Head of caudate nucleus (tissue), 42 donors: ENCODE measurements at places on chromosomes 2 and 18.

- no peak for DNase-seq
Observed at GRCh38 chr2:45343251-45344017, 267.6 kb downstream of the SRBD1 start.

DNA sequence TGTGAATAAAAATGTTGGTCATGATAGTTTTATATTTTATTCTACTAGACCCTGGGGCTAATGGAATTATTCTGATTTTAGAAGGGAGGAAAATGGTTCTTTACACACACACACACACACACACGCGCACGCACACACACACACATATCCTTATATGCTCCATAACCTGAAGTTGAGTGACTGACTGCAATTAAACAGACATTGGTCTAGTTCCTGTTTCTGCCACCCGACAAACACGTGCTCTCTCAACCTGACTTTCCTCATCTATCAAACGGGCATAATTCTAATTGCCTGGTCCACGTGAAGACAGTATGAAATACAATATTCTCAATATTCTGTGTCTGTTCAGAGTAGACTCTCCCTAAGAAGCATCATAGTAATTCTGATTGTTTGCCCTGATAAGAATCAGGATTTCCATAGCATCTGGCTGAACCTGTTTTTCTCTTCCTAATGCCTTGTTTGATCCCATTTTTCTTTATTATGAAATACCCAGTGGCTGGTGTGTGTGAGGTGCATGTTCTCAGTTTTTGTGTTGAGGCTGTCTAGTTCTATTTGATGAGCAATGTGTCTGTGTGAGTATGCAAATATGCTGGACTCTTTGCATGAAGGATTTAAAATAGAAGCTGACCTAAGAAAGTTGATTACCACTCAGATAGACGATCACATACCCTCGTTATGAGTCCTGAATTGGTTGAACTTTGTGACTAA lies 51.0 kb downstream of the SETBP1 start:
- DNase-seq = no peak

- DNase-seq = no peak
Observed at GRCh38 chr2:135424849-135425248, 106.2 kb downstream of the ZRANB3 start.

DNA sequence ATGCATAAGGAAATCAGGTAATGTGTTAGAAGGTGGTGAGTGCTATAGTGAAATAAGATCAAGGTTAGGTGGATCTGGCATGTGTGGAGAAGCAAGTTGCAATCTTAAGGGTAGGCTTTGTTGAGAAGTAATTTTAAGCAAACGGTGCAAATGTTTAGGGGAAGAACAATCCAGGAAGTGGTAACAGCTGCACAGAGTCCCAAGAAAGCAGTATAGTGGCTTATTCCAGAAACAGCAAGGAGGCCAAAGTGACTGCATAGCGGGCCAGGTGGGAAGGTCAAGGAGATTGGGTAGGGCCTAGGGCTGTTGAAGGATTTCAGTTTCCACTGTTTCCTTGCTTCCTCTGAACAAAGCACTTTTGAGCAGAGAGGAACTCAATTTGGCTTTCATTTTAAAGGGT lies 30.0 kb upstream of the RAB1A start:
- no peak for DNase-seq

DNA sequence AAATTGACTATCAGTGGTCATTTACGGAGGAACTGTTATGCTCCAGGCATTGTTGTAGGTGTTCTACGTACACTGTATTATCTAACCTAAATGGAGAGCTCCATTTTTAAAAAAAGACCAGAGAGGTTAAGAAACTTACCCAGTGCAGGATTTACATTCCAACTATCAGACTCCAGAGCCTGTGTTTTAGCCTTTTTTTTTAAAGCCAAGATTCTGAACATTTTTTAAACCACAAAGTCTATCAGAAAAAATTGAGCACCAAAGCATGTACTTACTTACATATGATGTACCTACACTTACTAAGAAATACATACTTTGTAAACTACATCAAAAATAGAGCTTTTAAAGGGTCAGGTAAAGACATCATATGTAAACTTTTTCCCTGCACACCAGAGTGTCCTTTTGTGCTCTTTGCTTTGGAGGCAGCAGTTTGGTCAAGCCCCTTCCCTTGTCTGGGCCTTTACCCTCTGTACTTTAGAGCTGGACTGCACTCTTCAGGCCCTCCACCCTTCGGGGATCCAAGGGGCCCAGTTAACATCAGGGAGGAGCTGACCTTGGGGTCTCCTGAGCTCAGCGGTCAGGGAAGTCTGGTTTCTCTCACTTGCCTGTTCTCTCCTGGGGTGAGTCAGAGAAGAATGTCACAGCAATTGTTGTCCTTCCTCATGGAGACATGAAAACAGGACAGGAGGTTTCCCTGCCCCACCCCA lies 58.4 kb downstream of the ITGB1BP1 start:
- no peak for DNase-seq

- DNase-seq = no peak
Observed at GRCh38 chr2:2831633-2832032, 500.6 kb upstream of the MYT1L start.

DNA sequence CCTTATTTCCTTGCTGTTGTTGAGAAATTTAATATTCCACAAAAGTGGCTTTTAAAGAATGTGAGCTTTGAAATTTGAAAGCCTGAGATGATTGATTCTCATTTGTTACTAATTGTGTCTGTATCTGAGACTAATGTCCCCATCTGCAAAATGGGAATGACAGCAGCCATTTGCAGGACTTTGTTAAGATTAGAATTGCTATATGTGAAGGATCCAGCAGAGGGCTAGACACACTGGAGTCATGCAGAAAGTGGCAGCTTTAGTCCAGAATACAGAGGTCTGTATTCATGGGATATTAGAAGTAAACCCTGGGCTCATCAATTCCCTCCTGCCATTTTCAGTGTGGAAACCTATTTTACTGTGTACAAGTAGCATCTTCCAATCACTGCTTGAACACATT lies 296.5 kb upstream of the GYPC start:
- no peak for DNase-seq

DNA sequence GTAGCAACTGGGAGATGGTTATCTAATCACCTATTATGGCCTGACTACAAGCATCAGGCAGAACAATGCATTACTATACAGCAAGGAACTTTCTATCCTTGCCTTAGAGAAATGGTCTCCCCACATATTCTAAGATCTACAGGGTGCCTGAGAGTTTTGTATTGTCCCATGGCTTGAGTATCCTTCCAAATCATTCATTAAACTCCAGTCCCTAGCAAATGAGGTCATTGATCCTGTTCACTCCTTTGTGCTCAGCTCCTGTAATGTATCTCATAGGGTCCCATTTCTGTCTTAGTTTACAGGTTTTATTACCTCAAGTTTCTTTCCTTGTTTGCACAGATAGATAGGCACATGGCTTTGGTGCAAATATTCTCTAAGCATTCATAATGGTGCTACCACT lies 9.0 kb downstream of the HNMT start:
- no peak for DNase-seq

DNA sequence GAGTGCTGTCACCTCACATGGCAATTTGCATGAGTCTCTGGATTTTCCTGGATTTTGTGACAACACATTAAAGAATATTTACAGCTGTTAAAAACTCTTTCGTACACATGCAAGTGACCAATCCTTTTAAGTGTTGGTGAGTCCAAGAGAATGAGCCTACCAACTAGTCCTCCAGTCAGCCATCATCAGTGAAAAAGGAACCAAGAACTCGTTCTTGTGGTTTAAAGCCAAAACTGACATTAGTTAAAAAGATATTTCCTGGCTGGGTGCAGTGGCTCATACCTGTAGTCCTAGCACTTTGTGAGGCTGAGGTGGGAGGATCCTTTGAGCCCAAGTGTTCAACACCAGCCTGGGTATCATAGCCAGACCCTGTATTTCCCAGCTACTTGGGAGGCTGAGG lies 215.4 kb upstream of the ITGA4 start:
- DNase-seq = no peak

GRCh38 chr2:6446938-6447608 lies 418.6 kb downstream of the CMPK2 start:
- DNase-seq = no peak

- no peak for DNase-seq
Observed at GRCh38 chr2:109479804-109480203, 134.0 kb downstream of the SEPTIN10 start.

DNA sequence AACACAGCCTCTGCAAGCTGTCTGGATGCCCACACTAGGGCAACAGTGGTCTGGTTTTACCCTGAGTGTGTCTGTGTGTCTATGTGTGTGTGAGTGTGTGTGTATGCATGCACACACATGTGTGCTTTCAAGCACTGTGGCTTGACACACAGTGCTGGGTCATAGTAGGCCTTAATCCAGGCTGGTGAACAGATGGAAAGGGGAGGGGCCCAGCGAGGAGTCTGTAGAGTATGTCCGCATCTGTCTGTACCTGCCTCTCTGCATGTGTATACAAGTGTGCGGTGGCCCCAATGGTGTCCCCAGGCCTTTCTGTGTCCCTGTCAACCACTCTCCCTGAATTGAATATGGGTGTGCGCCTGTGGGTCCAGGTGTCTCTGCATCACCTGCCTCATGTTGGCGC lies 9.3 kb upstream of the KCNIP3 start:
- no peak for DNase-seq

DNA sequence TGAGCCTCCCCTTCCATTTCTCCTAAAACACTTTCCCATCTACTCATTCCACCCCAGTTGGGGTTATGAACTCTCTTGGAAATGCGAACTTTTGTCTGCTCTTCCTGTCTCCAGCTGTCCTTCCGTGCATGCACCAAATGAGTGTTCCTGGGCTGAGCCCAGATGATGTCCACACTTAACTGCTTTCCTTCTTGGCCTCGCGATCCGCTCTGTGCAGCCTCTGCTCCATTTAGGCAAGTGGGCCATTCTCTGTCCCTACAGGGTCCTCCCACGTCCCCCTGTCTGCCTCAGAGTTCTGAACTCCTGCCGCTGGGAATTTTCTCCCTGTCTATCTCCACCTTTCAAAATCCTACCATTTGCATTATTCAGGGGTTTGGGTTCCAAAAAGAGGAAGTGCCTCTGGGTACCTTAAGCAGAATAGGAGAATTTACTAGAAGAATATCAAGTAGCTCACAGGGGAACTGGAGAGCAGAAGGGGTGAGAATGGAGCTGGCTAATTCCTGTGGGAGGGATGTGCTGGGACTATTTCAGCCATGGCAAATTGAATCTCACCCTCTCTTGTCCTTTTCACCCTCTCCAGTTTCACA lies 4.7 kb upstream of the NCK2 start:
- DNase-seq = no peak

- DNase-seq = no peak
Observed at GRCh38 chr2:201415149-201415548, 36.1 kb downstream of the TRAK2 start.

- no peak for DNase-seq
Observed at GRCh38 chr2:216857131-216857550, 2.7 kb downstream of the TNP1 start.

GRCh38 chr2:25388491-25388890 lies 46.8 kb upstream of the DNMT3A start:
- no peak for DNase-seq

DNA sequence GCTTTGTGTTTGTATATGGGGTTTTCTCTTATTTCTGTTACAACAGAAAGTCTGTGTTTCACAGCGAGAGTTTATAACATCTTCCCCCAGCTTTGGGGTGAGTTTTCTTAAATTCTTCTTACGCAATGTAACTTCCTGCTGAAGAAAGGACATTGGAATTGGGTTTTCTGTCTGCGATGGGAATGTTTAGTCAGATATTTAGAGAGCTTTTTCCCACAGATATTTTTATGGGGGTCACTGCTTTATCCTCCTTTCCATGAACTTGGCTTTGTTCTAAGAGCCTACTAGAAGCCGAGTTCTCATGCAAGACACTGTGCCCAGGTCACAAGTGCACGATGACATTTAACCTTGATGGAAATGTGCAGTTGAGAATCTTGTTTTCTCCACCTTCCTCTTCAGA lies 22.1 kb downstream of the B3GNT2 start:
- DNase-seq = no peak

- no peak for DNase-seq
Observed at GRCh38 chr18:56888978-56889377, 237.8 kb downstream of the WDR7 start.

- no peak for DNase-seq
Observed at GRCh38 chr2:5851410-5851809, 159.2 kb downstream of the SOX11 start.

DNA sequence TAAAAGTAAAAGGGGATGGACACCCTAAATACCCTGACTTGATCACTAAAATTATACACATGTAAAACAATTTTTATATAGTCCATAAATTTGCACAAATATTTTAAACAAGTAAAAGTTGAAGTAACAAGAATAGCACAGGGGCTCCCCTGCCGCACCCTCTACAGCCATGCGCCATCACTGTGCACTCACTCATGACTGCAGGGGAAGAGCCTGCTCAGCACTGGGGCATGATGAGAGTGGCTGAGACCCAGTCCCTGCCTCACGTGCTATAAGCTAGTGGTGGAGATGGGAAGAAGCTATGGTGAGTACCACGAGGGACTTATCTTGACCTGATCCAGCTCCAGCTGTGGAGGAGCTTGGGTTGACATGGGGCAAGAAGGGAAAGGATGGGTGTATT lies 46.9 kb upstream of the MYO1B start:
- no peak for DNase-seq

DNA sequence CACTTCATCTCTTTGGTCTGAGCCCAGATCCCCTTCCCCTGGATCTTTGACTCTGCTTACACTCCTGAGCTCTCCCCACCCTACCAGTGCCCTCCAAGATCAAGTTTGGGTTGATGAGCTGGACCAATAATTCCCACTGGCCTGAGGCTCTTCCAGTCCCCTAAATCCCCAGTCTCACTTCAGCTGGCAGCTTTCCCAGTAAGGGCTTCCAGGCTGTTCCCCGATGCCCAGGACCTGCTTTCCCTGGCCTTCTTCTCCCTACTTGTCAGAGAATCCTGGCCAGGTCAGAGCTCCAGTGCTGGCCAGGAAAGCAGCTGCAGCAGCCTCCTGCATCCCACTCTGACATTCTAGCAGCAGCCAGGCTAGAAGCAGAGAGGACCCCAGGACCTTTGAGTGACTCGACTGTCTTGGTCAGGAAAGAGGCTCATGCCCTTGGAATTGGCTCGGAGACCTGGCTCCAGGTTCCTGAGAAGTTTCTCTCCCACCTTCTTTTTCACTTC lies 3.5 kb downstream of the WNT6 start:
- no peak for DNase-seq

DNA sequence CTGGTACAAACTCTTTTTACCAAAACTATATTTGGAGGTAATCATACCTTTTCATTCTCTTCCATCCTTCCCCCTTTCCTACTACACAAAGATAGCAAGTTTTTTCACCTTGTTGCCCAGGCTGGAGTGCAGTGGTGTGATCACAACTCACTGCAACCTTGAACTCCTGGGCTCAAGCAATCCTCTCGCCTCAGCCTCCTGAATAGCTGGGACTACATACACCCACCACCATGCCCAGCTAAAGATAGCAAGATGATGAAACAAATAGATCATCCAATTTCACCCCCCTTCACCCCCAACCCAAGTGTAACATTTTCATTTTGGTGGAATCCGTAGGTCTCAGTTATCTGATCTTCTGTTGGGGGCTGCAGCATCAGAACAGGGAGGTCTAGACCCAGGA lies 4.5 kb upstream of the STK11IP start:
- no peak for DNase-seq

DNA sequence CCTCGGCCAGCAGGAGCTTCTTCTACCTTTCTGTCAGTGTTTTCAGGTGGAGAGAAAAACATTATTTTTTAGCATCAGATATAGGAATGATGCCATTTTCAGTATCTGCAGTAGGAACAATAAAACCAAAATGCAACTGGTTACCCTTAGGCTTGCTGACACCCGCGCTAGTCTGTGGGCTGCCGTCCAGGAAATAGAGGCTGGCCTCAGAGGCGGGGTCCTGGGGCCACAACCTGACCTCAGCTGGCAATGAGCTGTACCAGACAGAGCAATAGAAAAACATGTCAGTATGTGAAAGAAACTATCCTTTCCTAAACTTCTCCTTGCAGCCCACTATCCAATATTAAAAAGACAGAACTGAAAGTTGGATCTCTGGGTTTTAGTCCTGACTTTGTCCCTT lies 4.6 kb upstream of the ST6GAL2 start:
- no peak for DNase-seq
